Mesendoderm (in vitro differentiated cells): ENCODE measurements at places on chromosomes 7 and 10.
A peak's percentile ranks its signal among the peaks of the same experiment; 100 is the strongest.

DNA sequence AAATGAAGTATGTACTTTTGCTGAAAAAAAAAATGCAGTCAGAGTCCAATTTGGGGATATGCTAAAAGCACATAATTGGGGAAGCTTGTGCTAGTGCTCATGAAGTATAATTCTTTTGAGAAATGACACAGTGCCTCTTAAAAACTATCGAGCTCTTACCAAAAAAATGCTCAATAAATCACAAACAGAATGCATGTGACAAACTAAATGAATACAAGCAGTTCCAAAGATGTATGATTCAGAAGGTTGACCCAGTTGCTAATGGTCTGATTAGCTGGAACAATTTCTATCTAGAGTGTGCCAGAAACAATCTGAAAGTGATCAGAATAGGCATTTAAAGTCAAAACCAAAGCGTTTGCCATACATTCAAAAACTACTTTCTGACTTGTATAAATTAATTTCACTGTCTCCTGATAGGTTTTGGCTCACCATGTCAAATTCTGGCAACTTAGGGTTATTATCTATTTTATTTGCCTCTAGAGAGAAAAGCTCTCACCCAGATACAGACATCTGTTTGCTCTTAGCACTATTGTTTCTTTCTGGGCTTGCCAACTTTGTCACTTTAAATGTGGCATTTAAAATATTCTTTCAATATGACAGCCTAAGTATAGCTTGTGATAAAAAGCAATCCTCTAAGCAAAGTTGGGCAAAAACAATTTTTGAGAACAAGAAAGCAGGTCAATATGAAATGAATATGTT lies 114.7 kb upstream of the AHR start:
- no peak overlapping the region for H3K4me3 ChIP-seq
- no peak for DNase-seq
- no peaks in the 10 kb centered on the region for H3K36me3 ChIP-seq
- no peaks in the 10 kb centered on the region for H3K4me1 ChIP-seq
- no peaks in the 10 kb centered on the region for H3K27me3 ChIP-seq

- H3K36me3 ChIP-seq, result no peaks in the 10 kb centered on the region
- H3K27me3 ChIP-seq, result no peaks in the 10 kb centered on the region
- no peak overlapping the region for H3K4me3 ChIP-seq
- H3K4me1 ChIP-seq, result no peaks in the 10 kb centered on the region
- no peak for DNase-seq
Observed at GRCh38 chr7:80278737-80279136, 144.1 kb downstream of the GNAI1 start.

DNA sequence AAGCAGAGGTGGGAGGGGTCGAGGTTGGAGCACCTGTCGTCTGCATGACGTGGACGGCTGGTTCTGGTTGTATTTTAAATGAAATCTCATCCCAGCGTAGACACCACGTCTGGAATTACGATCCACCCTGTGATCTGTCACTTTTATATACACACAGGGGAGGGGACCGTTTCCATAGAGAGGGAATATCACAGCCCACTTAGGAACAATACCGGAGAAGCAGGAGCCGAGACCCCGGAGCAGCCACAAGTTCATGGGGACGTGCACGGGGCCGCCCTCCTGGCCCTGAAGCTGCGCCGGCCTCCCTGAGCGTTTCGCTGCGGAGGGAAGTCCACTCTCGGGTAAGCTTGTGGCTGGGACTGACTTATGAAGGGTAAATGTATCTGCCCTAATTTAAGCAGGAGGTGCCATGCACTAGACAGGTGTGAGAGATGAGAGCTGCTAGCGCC lies at the start of gene UCN3:
Gene UCN3, plus strand, starts transcription at position 77 of the 449 bp plus-strand sequence. CDS start 8,755 bp downstream, outside the sequence.
- DNase-seq, result no peak
- H3K27ac ChIP-seq, result no peak within 1 kb of the TSS
- no peaks in the 10 kb centered on the region for H3K4me1 ChIP-seq
- H3K4me3 ChIP-seq, result no peak within 1 kb of the TSS

- no peaks in the 10 kb centered on the region for H3K36me3 ChIP-seq
- no peaks in the 10 kb centered on the region for H3K4me1 ChIP-seq
- no peak overlapping the region for H3K4me3 ChIP-seq
Observed at GRCh38 chr10:54900584-54900983, 99.6 kb upstream of the PCDH15 start.

DNA sequence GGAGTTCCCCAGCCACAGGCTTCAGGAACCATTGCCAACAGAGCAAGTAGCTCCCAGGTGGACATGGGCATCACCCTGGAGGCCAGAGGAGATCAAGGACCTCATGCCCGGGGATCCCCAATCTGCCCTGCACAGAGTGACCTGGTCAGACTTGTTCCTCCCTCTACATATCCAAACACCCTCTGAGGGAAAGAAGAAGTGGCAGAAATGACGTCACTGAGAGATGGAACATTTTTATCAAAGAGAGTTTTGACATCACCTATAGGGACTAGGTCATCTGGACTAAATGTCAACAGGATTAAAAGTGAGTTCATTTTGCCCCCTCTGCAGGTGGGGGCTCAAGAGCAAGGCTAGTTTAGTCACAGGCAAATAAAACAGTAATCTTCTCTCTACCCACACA lies 273.7 kb downstream of the SKAP2 start:
- DNase-seq, result no peak
- H3K4me1 ChIP-seq, result no peaks in the 10 kb centered on the region
- no peak overlapping the region for H3K4me3 ChIP-seq
- H3K27ac ChIP-seq, result no peak overlapping the region
- no peaks in the 10 kb centered on the region for H3K36me3 ChIP-seq

GRCh38 chr7:41816111-41816510 lies 113.2 kb upstream of the INHBA start:
- H3K4me3 ChIP-seq, result no peak overlapping the region
- no peaks in the 10 kb centered on the region for H3K36me3 ChIP-seq
- no peak for DNase-seq
- H3K27me3 ChIP-seq, result no peaks in the 10 kb centered on the region
- H3K4me1 ChIP-seq, result no peaks in the 10 kb centered on the region

DNA sequence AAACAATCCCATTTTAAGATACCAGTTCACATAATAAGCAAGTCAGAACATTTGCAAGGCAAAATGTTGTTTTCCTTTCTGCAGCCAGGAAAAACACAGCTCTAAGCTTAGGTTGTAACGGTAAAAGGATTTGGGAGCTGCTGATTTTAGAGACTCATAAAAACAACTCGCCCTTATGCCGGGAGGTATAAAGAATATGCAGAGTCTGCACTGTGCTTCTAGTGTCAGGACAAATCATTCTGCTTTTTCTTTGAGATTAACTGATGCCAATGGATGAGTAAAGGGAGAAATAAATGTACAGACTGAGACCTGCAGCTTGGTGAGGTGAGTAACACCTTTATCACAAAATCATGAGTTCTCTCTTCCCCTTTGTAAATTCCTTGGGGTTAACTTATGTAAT lies 2.0 kb upstream of the SFR1 start:
- no peaks in the 10 kb centered on the region for H3K27me3 ChIP-seq
- no peak overlapping the region for H3K4me3 ChIP-seq
- no peak overlapping the region for H3K27ac ChIP-seq
- no peak for DNase-seq

DNA sequence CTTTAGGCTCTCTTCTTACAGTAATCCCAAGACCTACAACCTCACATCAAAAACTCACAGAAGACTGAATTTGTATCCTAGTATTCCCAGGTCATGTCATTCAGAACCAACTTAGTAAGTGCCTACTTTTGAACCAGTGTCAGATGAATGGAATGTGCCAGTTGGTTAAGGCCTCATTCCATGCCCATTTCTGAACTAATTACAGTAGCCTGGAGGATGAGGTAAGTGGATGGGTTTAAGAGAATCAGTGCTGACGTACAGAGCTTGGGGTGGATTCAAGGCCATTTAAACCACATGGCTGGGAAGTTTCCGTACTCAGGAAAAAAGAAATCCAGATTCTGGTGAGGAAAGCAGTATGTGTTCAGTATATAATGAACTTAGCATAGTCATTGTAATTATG lies 21.9 kb upstream of the FOXP2 start:
- no peaks in the 10 kb centered on the region for H3K27me3 ChIP-seq
- H3K27ac ChIP-seq, result no peak overlapping the region
- H3K4me3 ChIP-seq, result no peak overlapping the region
- no peak for DNase-seq
- no peaks in the 10 kb centered on the region for H3K4me1 ChIP-seq

DNA sequence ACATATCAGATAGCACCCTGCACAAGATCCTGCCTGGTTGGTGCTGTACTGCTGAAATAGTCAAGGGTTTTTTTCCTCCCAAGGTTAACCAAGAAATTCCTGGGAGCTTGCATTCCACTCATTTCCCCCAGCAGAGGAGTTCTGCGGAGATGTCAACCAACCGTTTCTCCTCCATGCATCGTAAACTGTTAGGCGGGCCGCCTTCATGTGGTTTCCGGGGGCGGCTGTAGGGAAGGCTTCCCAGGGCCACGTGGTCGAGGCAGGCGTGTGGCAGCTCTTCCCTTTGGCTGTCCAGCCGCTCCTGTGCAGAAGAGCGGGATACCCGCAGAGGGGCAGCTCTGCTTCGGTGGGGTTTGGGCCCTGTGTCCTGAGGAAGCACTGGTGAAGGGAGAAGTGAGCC lies 113.7 kb downstream of the RGS10 start:
- no peak for DNase-seq
- no peak overlapping the region for H3K4me3 ChIP-seq
- H3K36me3 ChIP-seq, result no peaks in the 10 kb centered on the region
- no peaks in the 10 kb centered on the region for H3K27me3 ChIP-seq
- no peaks in the 10 kb centered on the region for H3K4me1 ChIP-seq

- H3K27me3 ChIP-seq, result no peaks in the 10 kb centered on the region
- peaks cover under 1% of the 10 kb centered on the region for H3K4me1 ChIP-seq
- no peaks in the 10 kb centered on the region for H3K36me3 ChIP-seq
- no peak overlapping the region for H3K4me3 ChIP-seq
- H3K27ac ChIP-seq, result no peak overlapping the region
Observed at GRCh38 chr10:46550076-46550790, 6.2 kb downstream of the GPRIN2 start.

- peaks cover 2% of the 10 kb centered on the region for H3K27me3 ChIP-seq
- peak; percentile 18 for DNase-seq
- no peaks in the 10 kb centered on the region for H3K36me3 ChIP-seq
- no peak overlapping the region for H3K27ac ChIP-seq
- H3K4me3 ChIP-seq, result no peak overlapping the region
Observed at GRCh38 chr7:1290679-1291356, 58.1 kb downstream of the UNCX start.

- H3K4me3 ChIP-seq, result no peak overlapping the region
- H3K36me3 ChIP-seq, result no peaks in the 10 kb centered on the region
- no peak overlapping the region for H3K27ac ChIP-seq
- DNase-seq, result no peak
- H3K4me1 ChIP-seq, result no peaks in the 10 kb centered on the region
Observed at GRCh38 chr10:133080683-133081040, 7.1 kb upstream of the ADGRA1 start.

GRCh38 chr10:100826983-100827818 lies 81.8 kb downstream of the PAX2 start:
- no peak overlapping the region for H3K27ac ChIP-seq
- no peaks in the 10 kb centered on the region for H3K4me1 ChIP-seq
- H3K4me3 ChIP-seq, result no peak overlapping the region
- peaks cover 87% of the 10 kb centered on the region for H3K27me3 ChIP-seq

- DNase-seq, result peak; percentile 91
- H3K4me3 ChIP-seq, result no peak overlapping the region
- H3K27me3 ChIP-seq, result no peaks in the 10 kb centered on the region
- H3K4me1 ChIP-seq, result peaks cover 3% of the 10 kb centered on the region
- no peaks in the 10 kb centered on the region for H3K36me3 ChIP-seq
Observed at GRCh38 chr7:120792091-120792860, 65.7 kb downstream of the TSPAN12 start.

- no peak for DNase-seq
- no peaks in the 10 kb centered on the region for H3K27me3 ChIP-seq
- peak overlapping the region; percentile 90 for H3K4me3 ChIP-seq
Observed at GRCh38 chr7:114921631-114922025, 266 bp upstream of the MDFIC start.
